ENCODE measurements at places on chromosomes 4 and X.

GRCh38 chr4:74623041-74623440, 171.3 kb downstream of the BTC start:
- no peak overlapping the region for H3K4me3 ChIP-seq
- no peak overlapping the region for H3K27ac ChIP-seq

GRCh38 chr4:83552924-83553323, 17.0 kb downstream of the GPAT3 start:
- H3K4me1 ChIP-seq = peaks cover 8% of the 10 kb centered on the region
- DNase-seq = no peak
- no peak overlapping the region for H3K4me3 ChIP-seq
- no peaks in the 10 kb centered on the region for H3K36me3 ChIP-seq
- H3K27ac ChIP-seq = no peak overlapping the region

DNA sequence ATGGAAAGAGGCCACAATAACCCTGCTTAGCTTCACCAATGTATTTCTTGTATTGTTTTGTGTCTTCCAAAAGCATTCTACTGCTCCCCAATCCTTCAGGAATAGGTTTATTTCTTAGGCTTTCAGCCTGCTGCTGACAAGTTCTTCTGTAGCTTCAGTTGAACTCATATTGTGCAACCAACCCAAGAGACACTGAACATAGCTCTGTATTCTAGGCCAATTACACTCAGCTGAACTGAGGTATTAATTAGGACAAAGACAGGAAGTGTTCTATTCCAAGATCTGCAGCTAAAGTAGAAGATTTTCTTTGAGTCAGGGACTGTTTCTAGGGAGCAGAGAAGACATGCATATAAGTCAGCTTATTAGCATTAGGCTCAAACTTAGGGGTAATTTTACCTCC, 151.8 kb downstream of the LHFPL1 start:
- no peak overlapping the region for H3K27ac ChIP-seq
- no peak overlapping the region for H3K4me3 ChIP-seq
- H3K27me3 ChIP-seq = no peaks in the 10 kb centered on the region
- no peaks in the 10 kb centered on the region for H3K4me1 ChIP-seq

DNA sequence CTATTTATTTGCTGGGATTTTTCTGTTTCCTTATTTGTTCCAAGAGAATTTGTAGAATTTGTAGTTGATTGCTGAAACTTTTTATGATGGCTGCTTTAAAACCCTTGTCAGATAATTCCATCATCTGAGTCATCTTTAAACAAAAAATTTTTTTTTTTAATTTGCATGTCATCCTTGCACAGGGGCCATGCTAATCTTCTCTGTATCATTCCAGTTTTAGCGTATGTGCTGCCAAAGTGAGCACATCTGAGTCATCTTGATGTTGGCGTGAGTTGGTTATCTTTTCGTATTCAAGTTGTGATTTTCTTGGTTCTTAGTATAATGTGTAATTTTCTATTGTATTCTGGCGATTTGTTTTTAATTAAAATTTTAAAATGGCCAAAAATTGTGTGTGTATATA, 18.7 kb upstream of the ZNF157 start:
- no peak overlapping the region for H3K27ac ChIP-seq
- no peaks in the 10 kb centered on the region for H3K36me3 ChIP-seq
- no peaks in the 10 kb centered on the region for H3K27me3 ChIP-seq
- no peak overlapping the region for H3K4me3 ChIP-seq
- no peaks in the 10 kb centered on the region for H3K4me1 ChIP-seq

DNA sequence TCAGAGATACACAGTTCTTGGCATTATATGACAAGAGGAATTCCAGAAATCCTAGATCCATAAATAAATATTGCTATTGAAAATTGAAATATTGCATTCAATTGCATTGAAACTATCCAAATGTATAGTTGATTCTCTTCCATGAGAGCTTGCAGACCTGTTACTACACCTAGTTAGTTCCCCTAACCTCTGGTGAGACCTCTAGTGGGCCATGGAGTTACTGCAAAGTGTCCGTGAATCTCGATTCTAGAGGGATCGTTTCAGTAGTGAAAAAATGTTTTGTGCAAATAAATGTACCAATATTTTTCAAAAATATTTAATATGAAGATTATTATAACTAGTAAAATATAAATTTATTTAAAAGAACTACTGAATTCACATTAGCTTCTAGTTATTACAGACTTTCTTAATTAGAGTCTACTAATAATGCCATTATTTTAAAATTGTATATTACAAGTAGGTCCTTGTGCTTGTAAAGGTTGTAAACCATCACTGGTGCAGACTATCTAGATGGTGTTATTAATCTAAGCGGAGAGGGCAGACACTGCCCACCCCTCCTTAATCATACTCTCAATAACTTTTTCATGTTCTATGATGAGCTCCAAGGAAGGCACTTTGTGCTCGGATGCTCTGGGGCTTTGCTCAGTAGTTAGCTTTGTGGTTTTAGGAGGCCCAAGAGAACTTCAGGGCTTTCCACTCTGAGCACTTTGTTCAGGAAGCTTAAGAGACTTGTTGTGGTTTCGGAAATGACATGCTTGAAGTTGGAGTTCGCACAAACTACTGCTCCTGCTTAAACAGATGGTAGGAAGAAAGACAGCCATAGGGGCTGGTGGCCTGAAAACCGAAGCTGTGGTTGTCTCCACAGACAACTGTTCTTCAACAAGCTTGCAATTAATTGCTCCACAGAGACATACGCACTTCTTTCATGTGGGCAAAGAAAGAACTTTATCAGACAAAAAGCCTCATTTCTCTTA, 42.8 kb downstream of the IL21 start:
- no peak overlapping the region for H3K4me3 ChIP-seq
- no peaks in the 10 kb centered on the region for H3K27me3 ChIP-seq
- H3K36me3 ChIP-seq = no peaks in the 10 kb centered on the region
- peaks cover 4% of the 10 kb centered on the region for H3K4me1 ChIP-seq
- no peak overlapping the region for H3K27ac ChIP-seq

DNA sequence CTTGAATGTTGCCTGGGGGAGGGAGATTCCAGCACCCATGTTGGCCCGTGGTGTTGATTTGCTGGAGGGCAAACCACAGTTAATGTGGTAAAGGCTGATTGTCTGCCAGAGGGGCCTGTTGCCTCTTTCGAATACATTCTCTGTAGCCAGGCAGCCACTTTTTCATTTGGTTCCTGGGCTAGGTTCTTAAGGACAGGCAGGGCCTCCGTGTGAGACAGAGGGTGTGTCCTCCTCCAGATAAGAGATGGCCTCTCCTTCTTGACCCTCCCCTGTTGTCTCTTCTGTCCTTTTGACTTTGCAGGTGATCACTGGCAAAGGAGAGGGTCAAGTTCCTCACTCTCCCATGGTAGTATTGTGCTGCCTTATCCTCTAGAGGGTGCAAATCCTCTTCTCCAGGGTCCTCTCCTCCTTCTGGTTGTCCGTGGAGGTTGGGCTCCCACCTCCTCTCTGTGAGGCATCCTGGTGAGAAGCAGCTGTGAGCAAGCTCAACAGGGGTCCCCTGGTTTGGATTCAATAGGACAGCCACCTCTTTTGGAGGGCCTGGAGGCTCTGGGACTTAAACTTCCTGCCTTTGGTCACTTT, 44.9 kb downstream of the ZNF182 start:
- H3K36me3 ChIP-seq = no peaks in the 10 kb centered on the region
- no peak overlapping the region for H3K27ac ChIP-seq
- DNase-seq = peak; percentile 29
- no peaks in the 10 kb centered on the region for H3K4me1 ChIP-seq

DNA sequence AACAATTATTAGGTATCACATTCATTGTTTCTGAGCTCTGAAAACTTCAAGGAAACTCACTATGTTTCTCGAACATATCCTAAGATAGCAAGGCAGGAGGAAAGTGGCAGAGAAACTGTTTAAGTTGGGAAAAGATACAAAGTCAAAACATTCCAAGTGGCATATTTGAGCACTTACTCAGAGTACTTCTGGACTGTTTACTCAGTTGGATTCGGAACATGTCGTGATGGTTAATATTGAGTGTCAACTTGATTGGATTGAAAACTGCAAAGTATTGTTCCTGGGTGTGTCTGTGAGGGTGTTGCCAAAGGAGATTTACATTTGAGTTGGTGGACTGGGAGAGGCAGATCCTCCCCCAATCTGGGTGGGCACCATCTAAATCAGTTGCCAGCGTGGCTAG, 298.3 kb downstream of the IL1RAPL2 start:
- no peak overlapping the region for H3K4me3 ChIP-seq
- H3K36me3 ChIP-seq = no peaks in the 10 kb centered on the region
- no peak overlapping the region for H3K27ac ChIP-seq
- DNase-seq = no peak
- H3K27me3 ChIP-seq = no peaks in the 10 kb centered on the region
- no peaks in the 10 kb centered on the region for H3K4me1 ChIP-seq

- no peaks in the 10 kb centered on the region for H3K36me3 ChIP-seq
- H3K4me1 ChIP-seq = no peaks in the 10 kb centered on the region
- DNase-seq = no peak
- H3K27me3 ChIP-seq = no peaks in the 10 kb centered on the region
- no peak overlapping the region for H3K27ac ChIP-seq
Measured at GRCh38 chr4:149409555-149409962, 406.1 kb downstream of the IQCM start.

- no peaks in the 10 kb centered on the region for H3K36me3 ChIP-seq
- H3K4me1 ChIP-seq = peaks cover 3% of the 10 kb centered on the region
- H3K4me3 ChIP-seq = no peak overlapping the region
- H3K27ac ChIP-seq = no peak overlapping the region
- no peak for DNase-seq
Measured at GRCh38 chrX:154734061-154734781, 16.7 kb downstream of the GAB3 start.

- H3K36me3 ChIP-seq = no peaks in the 10 kb centered on the region
- no peak overlapping the region for H3K27ac ChIP-seq
- DNase-seq = no peak
Measured at GRCh38 chr4:139986106-139986505, 167.9 kb downstream of the MAML3 start.

- no peaks in the 10 kb centered on the region for H3K4me1 ChIP-seq
- peak; percentile 22 for DNase-seq
- no peaks in the 10 kb centered on the region for H3K36me3 ChIP-seq
- no peak overlapping the region for H3K27ac ChIP-seq
- H3K4me3 ChIP-seq = no peak overlapping the region
Measured at GRCh38 chrX:135697601-135698000, 15.8 kb upstream of the CT45A1 start.

DNA sequence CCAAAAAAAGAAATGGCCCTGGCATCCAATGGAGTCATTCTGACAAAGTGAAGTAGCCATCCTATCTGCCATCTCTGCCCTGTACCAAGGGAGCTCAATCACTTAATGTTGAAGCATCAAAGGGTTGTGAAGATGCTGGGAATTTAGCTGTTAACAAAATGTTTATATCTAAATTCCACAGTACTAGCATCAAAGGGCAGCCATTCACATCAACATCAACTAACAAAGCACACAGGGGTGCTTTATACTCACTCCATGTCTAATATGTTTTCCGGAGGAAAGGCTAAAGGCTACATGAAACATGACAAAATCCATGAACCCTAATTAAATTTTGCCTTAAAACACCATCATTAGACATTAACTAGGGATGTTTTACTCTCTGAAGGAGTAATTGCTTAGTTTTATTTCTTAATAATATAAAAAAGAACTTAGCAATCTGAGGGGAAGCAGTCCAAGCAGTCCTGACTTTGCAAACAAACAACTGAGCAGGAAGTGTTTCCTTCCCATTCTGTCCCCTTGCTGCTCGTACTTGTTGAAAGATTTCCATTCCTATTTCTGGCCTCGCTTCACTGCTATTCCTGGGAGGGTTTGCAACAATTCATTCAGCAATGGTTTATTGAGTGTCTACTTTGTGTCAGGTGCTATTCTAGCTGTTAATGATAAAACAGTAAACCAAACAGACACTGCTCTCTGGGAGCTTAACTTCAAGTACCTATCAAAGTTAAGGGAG, 208.6 kb upstream of the SLC7A11 start:
- no peak overlapping the region for H3K27ac ChIP-seq
- H3K27me3 ChIP-seq = no peaks in the 10 kb centered on the region
- peaks cover 10% of the 10 kb centered on the region for H3K4me1 ChIP-seq

GRCh38 chr4:166282081-166282770, 409.2 kb downstream of the TLL1 start:
- no peaks in the 10 kb centered on the region for H3K36me3 ChIP-seq
- no peak overlapping the region for H3K27ac ChIP-seq
- DNase-seq = no peak
- H3K27me3 ChIP-seq = no peaks in the 10 kb centered on the region
- no peaks in the 10 kb centered on the region for H3K4me1 ChIP-seq
- H3K4me3 ChIP-seq = no peak overlapping the region

Measured in SJCRH30 (cell line).